NCI-H1930 (cell line): ENCODE measurements at places on chromosomes 3 and 15.

DNA sequence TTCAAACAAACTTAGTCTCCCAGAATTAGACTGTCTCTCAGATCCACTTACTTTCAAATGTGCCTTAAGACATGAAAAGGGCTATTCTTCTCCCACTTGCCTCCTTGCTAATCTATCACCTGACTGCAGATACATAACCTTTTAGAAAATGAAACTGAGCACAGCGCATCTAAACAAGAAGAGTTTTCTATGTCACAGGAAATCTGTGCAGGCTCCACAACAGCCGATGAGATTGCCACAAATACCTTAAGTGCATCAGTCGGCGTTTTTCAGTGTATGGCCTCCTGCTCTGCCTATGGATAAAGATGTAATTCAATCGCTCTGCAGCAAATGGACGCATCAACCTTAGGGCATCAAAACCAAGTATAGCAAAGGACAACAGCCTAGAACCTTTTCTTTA is 544.2 kb downstream of the FOXP1 start:
- DNase-seq = no peak

- DNase-seq = no peak
These were observed 171.1 kb downstream of the KCNAB1 start for GRCh38 chr3:156291272-156292123.

GRCh38 chr3:17290894-17291293 is 406.1 kb downstream of the PLCL2 start:
- DNase-seq = no peak

- DNase-seq = no peak
These were observed 48.6 kb upstream of the SMAD6 start for GRCh38 chr15:66653398-66653797.

DNA sequence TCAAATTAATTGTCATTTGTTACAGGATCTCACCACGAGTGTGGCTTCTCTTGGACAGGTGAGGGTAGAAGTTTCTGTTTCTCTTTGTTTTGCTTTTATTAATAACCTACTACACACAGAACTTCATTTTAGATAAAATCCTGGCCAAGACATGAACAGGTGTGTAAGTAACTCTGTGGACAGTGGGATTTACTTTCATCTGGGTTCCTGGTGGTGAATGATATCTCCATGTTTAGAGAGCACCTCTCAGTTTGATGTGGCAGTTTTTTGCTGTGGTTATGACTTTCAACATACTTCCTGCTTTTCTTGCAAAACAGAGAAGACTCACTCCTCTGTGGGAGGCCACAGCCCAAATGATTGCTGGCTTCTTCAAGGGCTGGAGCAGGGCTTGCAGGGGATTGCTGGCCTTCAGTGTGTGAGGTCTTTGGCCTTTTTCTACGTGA is 71.1 kb upstream of the XCR1 start:
- no peak for DNase-seq

DNA sequence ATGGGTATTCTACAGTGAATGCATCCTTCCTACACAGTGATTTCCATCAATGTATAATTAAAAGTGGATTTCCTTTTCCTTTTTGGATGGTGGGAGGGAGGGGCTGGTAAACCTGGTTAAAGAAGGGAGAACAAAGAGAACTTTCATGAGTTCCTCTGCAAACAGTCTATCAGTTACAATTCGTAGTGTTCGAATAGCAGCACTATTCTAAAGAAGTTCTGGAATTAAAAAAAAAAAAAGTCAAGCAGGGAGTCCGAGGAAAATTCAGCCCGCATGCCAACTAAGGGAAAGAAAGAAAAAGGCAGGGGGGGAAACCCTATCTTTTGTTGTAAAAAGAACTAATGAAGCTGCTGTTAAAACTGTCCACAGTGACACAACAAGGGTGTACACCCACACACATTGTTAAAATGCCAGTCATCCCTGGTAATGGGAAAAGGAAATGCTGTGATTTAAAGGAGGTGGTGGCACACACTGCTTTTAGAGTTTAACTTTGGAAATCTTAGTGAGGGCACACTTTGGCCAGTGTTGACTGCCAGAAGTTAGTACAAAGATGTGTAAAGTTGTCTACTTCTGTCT is 521.2 kb downstream of the ZIC1 start:
- no peak for DNase-seq

- no peak for DNase-seq
These were observed 16.8 kb downstream of the ADPGK start for GRCh38 chr15:72766780-72767179.

DNA sequence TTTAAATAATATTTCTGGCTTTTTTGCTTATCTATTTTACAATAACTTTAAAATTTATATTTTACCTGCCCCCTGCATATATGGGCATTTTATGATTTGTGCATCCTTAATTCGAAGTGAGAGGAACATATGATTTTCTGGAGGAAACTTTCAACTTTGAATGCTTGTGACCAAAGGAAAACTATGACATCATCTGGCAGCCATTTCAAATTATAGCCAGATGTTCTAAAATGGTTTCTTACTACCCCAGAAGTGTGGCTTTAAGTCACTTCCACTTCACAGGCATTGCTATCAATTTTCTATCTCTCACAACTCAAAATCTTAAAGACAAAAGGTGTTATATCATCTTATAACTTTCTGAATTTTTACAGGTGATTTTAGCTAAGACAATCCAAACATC is 508.8 kb downstream of the RBMS3 start:
- no peak for DNase-seq

DNA sequence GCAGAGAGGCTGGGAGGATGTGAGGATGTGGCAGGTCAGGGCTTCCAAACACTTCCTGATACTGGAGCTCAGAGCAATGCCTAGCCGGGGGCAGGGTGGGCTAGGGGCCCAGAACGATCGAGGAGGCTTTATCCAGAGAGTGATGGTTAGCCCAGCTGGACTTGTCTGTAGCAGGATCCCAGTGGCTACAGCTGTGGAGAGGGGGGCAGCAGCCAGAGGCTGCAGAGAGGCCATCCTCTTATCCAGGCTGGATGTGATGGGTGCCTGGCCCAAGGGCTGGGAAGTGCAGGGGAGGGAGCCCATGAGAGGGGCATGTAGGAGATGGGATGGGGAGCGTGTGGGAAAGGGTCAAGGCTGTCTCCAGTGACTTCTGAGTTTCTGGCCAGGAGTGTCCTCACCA is 4.6 kb downstream of the PARP3 start:
- no peak for DNase-seq

GRCh38 chr15:23497710-23498111 is 50.7 kb upstream of the GOLGA6L2 start:
- DNase-seq = no peak

DNA sequence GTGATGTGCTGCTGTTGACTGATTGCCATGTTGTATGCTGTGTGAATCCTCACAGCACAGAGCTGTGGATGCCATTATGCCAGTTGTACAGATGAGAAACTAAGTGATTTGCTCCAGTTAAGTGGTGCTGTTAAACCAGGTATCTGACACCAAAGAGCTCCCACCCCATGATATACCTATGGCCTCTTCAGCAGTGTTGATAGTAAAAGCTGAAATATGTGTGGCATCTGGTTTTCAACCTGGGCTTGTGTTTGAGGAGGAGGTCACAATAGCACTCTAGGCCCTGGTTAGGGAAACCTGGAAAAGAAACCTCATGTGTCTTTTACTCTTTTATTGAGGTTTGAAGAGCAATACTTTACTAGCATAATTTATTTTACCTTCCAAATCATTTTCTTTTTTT is 21.4 kb downstream of the RAD54L2 start:
- no peak for DNase-seq

GRCh38 chr3:70811880-70812279 is 499.4 kb upstream of the MDFIC2 start:
- no peak for DNase-seq

GRCh38 chr3:64059484-64060175 is 36.3 kb upstream of the PSMD6 start:
- no peak for DNase-seq

DNA sequence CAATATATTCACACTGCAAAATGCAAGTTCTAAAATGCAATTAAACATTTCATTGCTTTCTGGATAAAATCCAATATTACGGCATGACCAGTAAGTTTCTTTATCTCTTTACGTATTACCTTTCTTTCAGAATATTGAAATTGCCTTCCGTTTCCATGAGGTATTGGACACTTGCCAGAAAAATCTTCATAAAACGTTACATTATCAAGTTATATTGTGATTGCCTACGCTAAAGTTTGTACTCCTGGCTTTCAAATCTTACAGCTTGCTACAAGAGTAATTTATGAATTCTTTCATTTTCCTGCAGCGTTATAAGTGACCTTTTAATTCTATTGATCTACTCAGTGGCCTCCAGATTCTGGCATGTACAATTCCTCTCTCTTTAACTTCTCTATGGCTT is 1349.3 kb downstream of the OTOL1 start:
- DNase-seq = no peak

- DNase-seq = no peak
These were observed 65.5 kb downstream of the MEF2A start for GRCh38 chr15:99631255-99631654.
